ENCODE measurements at places on chromosomes 5 and 9. TPM values are rescaled to one million over a fixed set of nuclear protein-coding genes. Genes with fewer than 3 reads are reported as not detected.

- no peak for DNase-seq
Measured at GRCh38 chr9:73199886-73200285, 48.2 kb downstream of the ANXA1 start.

MYOZ3 gene
- 6.2 TPM for total RNA-seq

ORM1 gene
- not detected for total RNA-seq

- DNase-seq, result no peak
Measured at GRCh38 chr5:27523629-27524028, 485.2 kb upstream of the CDH9 start.

GRCh38 chr9:127223810-127224177 is 40.8 kb upstream of the GARNL3 start:
- no peak for DNase-seq

MACROH2A1 gene
- total RNA-seq, result 103 TPM

SLC6A18 gene
- not detected for total RNA-seq

- DNase-seq, result peak; percentile 11
Measured at GRCh38 chr5:1295650-1296037, 776 bp upstream of the TERT start.

GRCh38 chr5:139974661-139975060 is 68.4 kb downstream of the NRG2 start:
- no peak for DNase-seq

DNA sequence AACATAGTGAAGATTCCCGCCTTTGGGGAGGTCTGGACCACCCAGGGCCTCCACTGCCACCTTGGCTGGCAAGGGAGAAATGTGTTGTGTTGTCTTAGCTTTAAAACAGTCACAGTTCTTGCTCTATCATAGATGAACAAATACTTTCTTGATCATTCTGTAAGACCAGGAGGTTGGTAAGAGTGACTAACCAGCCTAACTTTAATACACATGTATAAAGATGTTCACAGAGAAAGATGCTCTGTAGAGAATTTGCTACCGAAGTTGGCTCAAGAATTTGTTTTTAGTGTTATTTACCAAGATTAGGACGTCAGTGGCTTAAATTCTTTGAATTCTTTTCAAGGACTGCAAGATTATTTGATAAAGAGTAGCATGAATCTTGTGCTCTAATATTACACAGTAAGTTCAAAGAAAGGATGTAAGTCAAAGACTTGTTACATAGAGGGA is 28.4 kb downstream of the GLRX start:
- no peak for DNase-seq

GRCh38 chr9:1839909-1840308 is 175.2 kb upstream of the SMARCA2 start:
- DNase-seq, result no peak

GRCh38 chr5:4207486-4207885 is 611.9 kb downstream of the IRX1 start:
- no peak for DNase-seq

SLC25A46 gene
- total RNA-seq, result 67.9 TPM
